ENCODE measurements at places on chromosomes 1 and 21.
A peak's percentile ranks its signal among the peaks of the same experiment; 100 is the strongest.

DNA sequence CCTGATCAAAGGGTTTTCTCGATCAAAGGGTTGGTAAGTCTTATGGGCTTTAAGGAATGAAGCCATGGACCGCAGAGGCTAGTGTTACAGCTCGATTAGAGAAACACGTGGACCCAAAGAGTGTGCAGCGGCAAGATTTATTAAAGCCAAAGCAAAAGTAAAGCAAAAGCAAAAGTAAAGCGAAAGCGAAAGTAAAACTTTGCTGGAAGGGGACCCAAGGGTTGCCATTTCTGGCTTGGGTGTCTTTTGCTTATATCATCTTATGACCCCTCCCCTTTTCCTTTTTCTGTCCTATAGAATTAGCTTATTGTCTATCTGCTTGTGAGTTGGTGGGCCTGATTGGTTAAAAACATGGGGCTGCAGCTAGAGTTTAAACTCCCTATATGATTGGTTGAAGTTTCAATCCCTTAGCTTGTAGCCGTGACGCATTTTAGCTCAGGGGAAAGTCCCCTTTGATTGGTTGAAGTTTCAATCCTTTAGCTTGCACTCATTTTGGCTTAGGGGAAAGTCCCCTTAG lies 957.0 kb downstream of the AMY1C start:
- no peak for DNase-seq

GRCh38 chr21:17660862-17661261 lies 48.2 kb upstream of the BTG3 start:
- DNase-seq, result no peak

DNA sequence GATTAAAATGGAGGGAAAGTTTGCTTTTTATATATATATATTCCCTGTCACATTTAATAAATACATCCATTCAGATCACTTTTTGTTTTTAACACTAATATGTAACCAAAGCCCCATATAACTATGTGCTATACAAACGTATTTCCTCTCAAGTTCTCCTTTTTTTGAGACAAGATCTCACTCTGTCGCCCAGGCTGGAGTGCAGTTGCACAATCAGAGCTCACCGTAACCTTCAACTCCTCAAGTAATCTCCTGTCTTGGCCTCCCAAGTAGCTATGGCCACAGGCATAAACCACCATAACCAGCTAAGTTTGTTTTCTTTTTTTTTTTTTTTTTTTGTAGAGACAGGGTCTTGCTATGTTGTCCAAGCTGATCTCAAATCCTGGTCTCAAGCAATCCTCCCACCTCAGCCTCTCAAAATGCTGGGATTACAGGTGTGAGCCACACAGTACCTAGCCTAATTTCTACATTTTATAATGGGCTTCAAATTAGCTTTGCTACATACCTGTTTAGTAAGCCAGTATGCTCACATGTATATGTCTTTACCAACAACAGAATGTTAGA lies 120.0 kb downstream of the TGFBR3 start:
- no peak for DNase-seq

DNA sequence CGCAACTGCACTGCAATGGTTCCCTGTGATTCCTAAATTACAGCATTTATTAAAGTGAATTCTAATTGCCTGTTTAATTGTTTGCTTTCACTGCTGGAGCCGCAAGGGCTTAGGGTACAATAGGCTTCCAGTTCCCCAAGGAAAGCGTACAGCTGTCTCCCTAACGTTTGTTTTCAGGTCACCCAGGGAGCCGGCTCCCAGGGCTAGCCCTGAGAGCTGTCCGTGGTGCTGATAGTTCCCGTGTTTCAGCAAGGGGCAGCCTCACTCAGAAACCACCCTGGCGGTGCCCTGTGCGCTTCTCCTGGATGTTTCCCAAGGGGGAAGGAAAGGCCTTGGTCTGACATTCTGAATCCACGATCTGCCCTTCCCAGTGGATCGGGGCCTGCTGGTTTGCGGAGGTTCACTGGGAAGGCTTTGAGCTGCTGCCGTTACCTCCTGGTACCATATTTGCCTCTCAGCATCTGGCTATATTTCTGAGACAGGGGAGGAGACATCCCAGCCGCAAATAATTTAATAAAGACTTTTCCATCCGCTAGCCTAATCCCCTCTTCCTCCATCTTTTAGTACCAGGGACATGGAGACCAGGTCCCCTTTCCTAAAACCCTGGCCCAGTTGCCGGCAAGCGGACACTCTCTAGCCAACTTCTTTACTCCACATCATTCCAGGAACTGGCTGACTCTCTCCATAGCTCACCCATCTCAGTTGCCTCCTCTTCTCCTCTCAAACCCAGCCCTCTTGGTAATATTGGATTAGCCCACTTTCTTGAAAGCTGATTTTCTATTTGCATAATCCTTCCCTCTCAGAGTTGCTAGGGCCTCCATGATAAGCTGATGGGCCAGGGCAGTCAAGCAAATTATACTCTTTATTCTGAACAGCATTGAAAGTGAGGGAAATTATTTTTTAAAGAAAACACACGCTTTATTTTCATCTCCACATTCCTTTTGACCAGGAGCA lies 149.0 kb downstream of the IGSF21 start:
- no peak for DNase-seq

- DNase-seq, result no peak
Measured at GRCh38 chr1:33048426-33048825, 11.7 kb upstream of the AK2 start.

- peak; percentile 81 for DNase-seq
Measured at GRCh38 chr1:2208309-2209239, 14.0 kb upstream of the FAAP20 start.

- no peak for DNase-seq
Measured at GRCh38 chr1:205584732-205585131, 47.1 kb downstream of the ELK4 start.

Data from BJ (cell line).